ENCODE measurements at places on chromosomes 1 and 21.
A peak's percentile ranks its signal among the peaks of the same experiment; 100 is the strongest.

- no peak for DNase-seq
Measured at GRCh38 chr1:234586304-234586703, 23.7 kb downstream of the IRF2BP2 start.

GRCh38 chr1:247216261-247216660 is 39.6 kb upstream of the VN1R5 start:
- no peak for DNase-seq

GRCh38 chr1:96233422-96233821 is 488.2 kb upstream of the PTBP2 start:
- no peak for DNase-seq

- DNase-seq: no peak
Measured at GRCh38 chr1:17724150-17724549, 31.0 kb upstream of the ACTL8 start.

DNA sequence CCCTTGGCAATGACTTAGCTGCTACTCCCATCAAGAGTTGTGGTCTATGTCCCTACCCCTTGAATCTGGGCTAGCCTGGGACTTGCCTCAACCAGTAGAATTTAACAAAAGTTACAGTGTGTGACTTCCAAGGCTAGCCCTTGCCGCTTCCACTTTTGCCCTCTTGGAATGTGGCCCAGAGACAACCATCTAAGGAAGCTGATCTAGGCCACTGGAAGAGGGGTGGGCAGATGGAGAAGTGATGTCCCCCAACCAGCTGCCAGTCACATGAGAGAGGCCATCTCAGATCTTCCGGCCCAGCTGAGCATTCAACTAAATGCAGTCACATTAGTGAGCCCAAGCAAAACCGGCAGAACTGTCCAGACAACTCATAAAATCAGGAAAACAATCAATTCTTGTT is 115.1 kb downstream of the TOMM20 start:
- no peak for DNase-seq

DNA sequence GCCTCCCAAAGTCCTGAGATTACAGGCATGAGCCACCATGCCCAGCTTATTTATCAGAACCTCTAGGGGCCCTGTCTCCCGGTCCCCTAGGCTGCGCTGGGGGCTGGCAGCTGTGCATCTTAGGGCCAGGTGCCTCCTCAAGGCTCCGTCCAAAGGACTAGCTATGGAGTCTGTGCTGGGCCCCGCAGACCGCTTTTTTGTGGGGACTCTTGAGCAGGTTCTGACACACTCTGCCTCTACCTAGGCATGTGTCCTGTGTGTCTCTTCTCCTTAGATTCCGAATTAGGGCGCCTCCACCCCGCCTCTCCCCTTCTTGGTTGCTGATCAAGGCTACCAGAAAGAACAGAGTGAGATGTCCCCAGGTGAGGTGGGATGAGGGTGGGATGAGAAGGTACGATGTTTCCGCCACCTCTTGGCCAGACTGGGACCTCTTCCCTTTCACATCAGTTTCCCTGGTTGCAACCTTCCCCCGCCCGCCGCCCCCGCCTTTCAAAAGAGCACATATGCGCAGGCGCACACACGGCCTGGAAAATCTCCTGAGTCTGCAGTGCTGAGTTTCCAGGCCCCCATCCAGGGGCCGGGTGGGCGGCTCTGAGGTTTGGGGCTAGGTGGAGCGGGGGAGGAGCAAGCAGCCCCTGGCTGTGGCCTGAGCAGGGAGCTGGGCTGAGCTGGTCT is 5.0 kb upstream of the PTPN7 start:
- no peak for DNase-seq

GRCh38 chr21:46388896-46389295 is 64.9 kb downstream of the PCNT start:
- no peak for DNase-seq

- DNase-seq: no peak
Measured at GRCh38 chr1:185843297-185843869, 109.2 kb downstream of the HMCN1 start.

DNA sequence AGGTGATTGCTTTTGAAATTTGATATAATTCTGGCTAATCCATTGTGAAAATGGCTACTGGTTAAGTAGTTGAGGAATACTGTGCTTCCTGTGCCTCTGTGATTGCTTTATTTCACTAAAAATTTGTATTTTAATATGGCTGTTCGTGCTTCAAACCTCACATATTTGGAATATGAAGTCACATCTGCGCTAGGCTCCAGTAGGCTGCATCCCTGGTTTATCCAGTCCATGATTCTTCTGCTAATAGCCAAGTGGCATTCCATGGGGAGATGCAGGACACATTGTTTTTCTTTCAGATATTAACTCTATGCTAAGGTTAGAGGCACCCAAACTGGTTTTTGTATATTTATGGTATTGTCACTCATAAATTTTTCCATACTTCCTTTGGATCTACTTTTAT is 25.9 kb downstream of the DNM3 start:
- no peak for DNase-seq

- no peak for DNase-seq
Measured at GRCh38 chr1:53560581-53561502, 101.6 kb downstream of the DMRTB1 start.

DNA sequence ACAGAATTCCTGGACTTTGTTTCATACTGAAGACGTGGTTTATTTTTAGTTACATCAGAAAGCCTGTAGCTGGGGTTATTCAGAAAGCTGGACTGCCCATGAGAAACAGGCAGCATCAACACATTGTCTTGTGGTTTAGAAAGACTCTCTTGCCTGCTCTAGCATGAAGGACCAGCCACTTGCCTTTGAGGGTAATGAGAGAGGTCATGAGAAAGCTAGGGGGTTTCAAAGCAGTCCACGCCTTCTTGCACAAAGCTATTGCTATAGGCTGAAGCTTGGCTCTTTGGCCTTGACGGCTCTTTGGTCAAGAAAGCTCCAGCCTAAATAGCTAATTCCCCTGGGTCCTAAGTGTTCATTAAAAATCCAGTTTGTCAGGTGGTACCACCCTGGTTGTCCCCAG is 208.1 kb downstream of the PRDM2 start:
- no peak for DNase-seq

- DNase-seq: no peak
Measured at GRCh38 chr1:203870245-203870644, 8.8 kb downstream of the SNRPE start.

DNA sequence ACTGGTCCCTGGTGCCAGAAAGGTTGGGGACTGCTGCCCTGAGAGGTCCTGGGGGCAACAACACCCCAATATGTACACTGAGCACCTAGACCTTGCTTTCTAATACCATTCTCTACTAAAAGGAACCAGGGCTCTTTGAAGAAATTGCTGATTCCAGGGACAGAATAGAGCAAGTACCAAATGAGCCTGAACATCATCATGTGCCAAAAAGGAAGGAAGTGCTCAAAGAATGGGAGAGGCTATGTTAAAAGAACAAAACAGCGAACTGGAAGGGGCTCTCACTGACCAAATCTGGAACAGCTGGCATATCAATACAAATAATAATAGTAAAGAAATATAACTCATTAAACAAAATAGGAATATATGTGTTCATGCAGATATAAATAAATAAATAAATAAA is 50.8 kb downstream of the PIK3R3 start:
- no peak for DNase-seq

- no peak for DNase-seq
Measured at GRCh38 chr1:2554621-2555387, 1.4 kb upstream of the TNFRSF14 start.

GRCh38 chr1:9085306-9085940 is 16.0 kb upstream of the SLC2A5 start:
- DNase-seq: no peak

GRCh38 chr1:92447033-92447681 is 39.6 kb downstream of the GFI1 start:
- no peak for DNase-seq

GRCh38 chr1:38778051-38778450 is 81.5 kb downstream of the RRAGC start:
- DNase-seq: no peak

GRCh38 chr1:30417001-30417700 is 306.2 kb downstream of the MATN1 start:
- no peak for DNase-seq

DNA sequence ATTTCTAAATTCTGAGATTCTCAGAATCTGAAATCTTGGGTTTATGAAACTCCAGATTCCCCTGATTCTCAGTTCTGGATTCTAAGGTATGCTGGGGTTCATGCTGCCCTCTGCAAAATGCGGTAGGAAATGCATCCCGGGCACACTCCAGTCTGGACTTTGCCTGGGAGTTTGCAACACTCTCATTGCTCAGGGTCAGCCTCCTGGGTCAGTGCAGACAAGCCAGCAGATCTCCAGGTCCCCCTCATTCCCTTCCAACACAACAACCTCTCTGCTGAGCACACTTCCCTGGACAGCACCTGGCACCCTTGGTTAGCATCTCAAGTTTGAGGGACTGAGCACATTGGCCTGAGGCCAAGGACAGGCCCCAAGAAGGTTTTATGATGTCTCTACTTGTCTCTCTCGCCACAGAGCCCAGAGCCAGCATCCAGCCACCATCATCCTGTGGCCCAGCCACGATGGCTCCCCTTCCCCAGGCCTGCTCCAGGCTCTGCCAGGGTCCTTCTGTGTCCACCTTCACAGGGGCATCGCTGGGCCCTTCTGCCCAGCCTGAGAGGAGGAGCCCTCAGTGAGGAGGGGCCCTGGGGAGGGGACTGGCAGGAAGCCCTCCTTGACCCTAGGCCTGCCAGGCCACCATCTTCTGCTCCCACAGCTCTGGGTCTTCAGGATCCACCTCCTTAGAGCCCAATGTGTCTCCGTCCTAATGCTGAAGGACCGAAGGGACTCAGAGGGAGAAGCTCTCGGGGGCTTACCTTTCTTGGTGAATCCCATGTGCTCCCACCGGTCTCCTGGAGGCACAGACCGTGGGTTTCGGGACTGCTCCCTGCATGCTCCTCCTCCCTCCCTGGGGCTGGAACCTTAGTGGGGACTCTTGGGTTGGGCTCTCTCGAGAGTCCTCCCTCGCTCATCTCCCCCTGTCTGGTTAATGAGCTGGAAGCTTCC is 550.7 kb downstream of the PTPRU start:
- no peak for DNase-seq

DNA sequence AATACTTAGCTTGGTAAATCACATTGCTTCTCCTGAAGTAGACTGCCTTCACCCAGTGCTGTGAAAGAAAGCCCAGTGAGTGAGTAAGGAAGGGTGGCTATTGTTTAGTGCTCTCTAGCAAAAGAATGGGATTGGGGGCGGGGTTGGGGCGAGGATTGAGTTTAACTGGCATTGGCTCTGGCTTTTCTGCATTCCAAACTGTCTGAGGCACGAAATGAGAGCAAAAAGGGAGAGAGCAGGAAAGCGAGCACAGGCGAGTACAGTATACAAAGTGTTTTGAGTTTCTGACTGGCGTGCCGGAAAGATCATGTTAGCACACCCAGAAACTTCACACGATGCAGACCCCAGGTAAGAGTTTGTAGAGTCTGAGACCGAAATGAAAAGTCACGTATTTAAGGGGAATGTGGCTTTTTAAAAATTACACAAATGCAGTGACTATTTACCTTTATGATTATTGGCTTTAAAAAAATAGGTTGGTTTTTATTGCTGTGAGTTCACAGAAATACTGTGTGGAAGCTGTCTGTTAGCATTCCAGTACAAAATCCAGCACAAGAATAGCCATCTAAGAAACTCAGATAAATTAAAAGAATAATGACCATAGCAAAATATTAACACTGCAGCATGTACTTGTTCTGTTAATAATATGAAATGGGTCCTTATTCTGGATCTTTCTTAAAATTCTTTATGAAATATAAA is 155.4 kb downstream of the CLEC20A start:
- peak; percentile 44 for DNase-seq

DNA sequence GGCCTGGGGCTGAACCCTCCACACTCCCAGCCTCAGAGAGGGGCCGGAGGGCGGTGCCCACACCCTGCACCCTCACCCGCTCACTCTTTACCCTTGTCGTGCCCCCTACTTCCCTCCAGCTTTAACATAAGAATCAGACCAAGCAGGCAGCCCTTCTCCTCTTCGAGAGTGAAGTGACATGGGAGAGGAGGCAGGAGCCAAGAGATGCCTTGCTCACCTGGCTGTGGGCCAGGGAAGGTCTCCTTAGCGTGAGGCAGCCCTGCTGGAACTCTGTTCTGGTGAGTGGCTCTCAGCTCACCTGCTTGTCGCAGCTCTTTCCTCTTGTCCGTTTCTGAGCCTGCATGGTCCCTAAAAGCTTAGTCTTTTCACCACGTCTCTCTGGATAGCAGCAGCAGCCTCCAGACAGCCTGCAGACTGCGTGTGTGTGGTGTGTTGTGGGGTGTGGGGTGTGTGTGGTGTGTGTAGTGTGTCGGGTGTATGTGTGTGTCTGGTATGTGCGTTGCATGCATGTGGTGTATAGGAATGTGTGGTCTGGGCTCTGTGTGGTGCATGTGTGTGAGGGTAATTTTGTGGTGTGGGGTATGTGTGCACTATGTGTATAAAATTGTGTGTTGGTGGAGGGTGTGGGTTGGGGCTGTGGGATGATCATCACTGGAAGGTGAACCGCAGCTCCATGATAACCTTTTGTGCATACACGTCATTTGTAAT is 86.7 kb downstream of the CCDC185 start:
- no peak for DNase-seq
